ENCODE measurements at places on chromosomes 3 and 15.

- no peak for DNase-seq
These were observed 224.1 kb upstream of the TPRG1 start for GRCh38 chr3:188947401-188948280.

DNA sequence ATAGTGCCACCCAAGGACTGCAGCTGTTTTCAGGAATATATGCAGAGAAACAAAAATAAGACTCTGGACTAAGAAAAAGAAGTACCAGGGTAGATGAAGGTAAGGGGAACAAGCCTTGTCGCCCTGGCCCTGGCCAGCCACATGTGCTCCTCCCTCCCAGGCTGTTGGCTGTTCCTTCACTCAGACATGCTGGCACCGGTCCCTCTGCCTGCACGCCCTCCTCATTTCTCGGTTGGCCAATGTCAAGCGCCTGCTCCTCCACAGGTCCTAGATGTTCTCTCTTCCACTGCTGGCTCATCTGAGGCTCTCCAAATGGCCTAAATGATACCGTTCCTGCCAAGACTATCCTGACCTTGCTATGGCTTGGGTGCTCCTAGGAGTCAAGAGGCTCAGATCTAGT, 288.4 kb upstream of the LYSMD4 start:
- DNase-seq = no peak

- no peak for DNase-seq
These were observed 160.7 kb upstream of the CMC1 start for GRCh38 chr3:28080716-28081115.

GRCh38 chr3:127707851-127708411, 35.2 kb downstream of the ABTB1 start:
- no peak for DNase-seq

DNA sequence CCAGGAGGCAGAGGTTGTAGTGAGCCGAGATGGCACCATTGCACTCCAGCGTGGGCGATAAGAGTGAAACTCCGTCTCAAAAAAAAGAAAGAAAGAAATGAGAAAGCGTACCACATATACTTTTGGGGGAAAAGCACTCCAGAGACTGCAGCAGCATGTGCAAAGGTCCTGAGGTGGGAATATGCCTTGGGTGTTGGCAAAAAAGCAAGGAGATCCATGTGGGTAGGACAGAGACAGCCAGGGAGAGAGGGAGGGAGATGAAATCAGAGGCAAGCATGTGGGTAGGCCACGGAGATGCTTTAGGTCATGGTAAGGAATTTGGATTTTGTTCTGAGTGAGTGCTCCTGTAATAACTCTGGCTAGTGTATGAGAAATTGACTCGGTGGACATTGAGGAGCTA, 3.7 kb upstream of the SH3BP5 start:
- DNase-seq = no peak

DNA sequence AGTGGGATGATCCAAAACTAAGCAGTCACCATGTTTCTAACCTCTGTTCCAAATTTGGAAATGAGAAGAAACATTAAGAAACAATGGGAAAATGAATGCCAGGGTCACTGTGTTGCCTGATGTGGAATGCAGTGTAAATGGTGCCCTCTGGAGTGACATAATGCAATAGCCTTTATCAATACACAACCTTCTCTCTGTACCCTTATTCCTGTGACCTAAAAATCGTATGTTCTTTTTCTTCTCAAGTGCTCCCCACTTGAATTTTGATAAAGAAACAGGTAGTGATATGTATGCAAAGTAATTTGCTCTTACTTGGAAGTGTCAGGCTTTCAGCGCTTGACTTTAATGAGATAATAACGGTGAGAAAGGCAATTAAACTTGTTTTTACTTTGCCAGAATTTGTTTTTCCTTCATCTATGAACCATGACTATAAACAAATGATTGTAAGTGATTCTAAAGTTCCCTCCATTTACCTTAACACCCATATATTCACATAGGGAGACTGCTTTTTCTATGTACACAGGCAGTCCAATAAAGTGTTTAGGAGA, 145.8 kb upstream of the THRB start:
- DNase-seq = no peak

DNA sequence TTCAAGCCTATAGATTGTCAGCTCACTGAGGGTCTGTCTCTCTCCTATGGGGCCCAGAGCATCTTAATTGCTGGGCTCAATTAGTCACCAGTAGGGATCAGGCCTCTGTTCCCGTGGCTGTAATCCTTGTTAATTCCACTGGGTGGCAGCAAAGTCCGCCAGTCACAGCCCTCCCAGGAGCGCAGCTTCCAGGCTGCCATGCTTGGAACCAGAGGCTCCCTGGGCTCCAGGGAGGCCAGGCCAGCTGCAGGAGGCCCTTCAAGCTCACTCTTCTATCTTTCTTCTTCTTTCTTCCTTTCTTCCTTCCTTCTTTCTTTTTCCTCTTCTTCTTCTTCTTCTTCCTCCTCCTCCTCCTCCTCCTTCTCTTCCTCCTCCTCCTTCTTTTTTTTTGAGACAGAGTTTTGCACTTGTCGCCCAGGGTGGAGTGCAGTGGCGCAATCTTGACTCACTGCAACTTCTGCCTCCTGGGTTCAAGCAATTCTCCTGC, 14.4 kb downstream of the RNU5B-1 start:
- DNase-seq = peak; percentile 34

DNA sequence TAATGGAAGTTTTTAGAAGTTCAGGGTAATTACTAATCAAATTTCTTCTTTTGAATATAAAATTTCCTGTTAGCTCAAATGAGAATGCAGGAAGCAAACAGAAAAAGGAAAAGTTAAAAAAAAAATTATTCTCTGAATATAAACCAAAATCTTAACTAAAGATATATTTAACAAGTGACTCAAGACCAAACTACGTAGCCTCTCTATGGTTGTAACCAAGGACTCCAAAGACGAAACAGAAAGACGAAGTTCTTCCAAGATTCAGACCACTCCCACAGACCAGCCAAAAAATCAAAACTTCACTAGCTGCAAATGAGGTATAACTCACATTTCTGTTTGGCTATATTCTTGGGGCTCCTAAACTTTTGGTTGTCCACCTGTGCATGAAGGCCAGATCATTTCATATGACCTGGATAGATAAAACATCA, 846.5 kb upstream of the ALCAM start:
- DNase-seq = no peak

DNA sequence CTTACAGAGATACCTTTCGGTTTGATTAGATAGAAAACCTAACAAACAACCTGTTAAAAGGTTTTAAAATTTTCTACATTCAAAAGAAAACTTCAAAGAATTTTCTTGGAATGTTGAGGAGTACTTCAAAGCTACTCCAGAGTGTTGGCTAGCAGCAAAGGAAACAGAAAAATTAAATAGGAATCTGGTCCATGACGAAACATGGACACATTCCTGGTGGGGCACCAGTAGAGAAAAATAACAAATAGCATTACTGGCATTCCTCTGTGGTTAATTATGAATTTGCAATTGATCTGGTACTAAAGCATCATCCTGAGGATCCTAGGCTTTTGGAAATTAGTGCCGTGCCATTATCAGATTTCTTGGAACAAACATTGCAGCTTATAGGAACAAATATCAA, 59.5 kb upstream of the DPPA4 start:
- no peak for DNase-seq

- DNase-seq = no peak
These were observed 3.1 kb upstream of the CDV3 start for GRCh38 chr3:133570139-133570936.

GRCh38 chr15:49085696-49086459, 39.6 kb upstream of the SECISBP2L start:
- DNase-seq = no peak

- no peak for DNase-seq
These were observed 59.9 kb downstream of the RPL39L start for GRCh38 chr3:187079090-187080022.

GRCh38 chr15:70892912-70893560, 410 bp downstream of the LRRC49 start:
- no peak for DNase-seq

GRCh38 chr15:67190326-67190725, 64.1 kb downstream of the AAGAB start:
- DNase-seq = no peak

DNA sequence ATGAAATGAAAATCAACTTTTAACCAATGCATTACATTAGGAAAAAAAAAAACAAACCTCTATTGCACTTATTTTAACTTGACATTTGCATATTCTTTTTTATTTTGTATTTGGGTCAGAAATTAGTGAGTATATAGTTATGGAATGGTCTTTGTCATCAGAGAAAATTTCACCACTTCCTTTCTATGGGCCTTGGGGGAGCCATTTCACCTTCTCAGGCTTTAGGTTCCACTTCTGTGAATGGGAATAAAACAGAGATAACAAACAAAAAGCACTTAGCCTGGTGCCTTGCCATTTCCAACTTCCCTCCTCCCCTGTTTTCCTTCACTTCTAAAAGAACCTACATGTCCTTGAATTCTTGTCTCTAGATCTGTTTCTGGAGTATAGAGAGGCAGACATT, 168.0 kb upstream of the STT3B start:
- no peak for DNase-seq

GRCh38 chr15:72474466-72474911, 359 bp downstream of the ARIH1 start:
- DNase-seq = no peak

- DNase-seq = no peak
These were observed 45.9 kb downstream of the SLC12A8 start for GRCh38 chr3:125166599-125167136.

DNA sequence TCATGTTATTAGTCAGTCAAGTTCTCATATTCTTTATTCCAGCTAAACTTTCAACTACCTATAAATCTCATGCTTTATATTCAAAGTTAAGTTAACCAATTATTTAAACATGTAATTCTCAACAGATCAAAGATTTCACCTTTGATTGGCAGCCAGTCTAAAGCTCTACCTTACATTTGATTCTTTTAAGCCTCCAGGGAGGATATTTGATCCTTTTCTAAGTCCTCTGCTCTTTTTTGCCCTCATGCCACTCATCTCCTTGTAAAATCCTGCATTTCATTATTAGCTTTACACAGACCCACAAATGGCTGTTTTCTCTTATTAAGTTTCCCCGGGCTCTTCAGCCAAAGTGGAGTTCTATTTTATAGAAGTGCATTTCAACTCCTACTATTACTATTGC, 134.1 kb downstream of the NLGN1 start:
- no peak for DNase-seq

GRCh38 chr15:33204926-33205325, 10.4 kb upstream of the FMN1 start:
- DNase-seq = no peak

DNA sequence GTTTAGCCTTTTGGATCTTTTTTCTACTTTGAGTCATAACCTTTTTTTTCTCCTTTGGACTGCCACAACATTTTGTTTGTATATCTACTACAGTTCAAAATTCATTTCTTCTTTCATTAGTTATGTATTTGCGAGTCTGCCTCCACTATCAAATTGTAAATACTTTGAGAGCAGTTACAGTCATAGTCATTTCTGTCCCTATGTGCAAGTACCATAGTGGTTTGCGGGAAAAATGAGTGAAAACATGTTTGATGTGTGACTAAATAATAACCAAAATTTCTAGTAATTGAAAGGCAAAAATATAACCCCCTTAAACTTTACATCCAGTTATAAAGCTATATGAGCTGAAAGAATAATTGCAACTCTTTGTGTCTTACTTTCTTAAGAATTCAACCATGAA, 45.8 kb upstream of the CCDC50 start:
- no peak for DNase-seq

DNA sequence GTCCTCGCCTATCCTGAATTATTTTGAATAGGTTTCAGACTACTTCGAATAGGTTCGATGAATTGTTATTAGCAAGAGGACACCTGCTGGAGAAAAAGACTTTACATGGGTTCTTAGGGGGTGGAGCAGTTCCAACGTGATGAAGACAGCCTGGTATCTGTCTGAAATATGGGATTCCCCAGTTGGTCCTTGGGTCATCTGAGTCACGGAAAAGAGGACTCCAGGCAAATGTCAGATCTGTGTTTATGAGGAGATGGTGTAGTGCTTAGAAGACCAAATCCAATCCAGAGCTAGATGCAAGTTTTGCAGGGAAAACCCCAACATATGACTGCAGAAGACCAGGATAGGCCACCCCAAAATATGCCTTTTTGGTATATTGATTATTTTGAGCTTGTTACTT, 98.9 kb upstream of the IGSF10 start:
- no peak for DNase-seq

- DNase-seq = no peak
These were observed 75.3 kb downstream of the ZNF609 start for GRCh38 chr15:64535460-64536243.

DNA sequence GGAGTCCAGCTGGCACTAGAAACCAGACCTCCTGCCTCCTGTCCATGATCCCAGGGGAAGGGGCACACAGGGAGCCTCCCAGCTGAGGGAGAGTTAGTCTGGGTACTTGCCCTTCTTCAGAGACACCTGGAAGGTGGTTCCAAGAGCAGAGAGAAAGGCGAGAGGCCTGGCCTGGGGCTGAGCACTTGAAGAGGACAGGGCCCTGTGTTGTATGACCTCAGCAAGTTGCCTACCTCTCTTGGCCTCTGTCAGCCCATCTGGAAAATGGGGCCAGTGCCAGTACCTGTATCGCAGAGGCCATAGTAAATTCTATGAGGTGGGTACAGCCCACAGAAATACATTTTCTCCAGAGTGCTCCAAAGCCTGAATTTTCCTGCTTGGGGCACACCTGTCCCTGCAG, 19.5 kb downstream of the PTH1R start:
- DNase-seq = no peak

GRCh38 chr15:71461748-71462147, 346.5 kb downstream of the THSD4 start:
- no peak for DNase-seq

- DNase-seq = no peak
These were observed 750.0 kb downstream of the ZPLD1 start for GRCh38 chr3:103184772-103185171.

GRCh38 chr3:69389520-69390248, 3.8 kb upstream of the FRMD4B start:
- no peak for DNase-seq

GRCh38 chr3:13144163-13145023, 71.2 kb upstream of the IQSEC1 start:
- no peak for DNase-seq

- no peak for DNase-seq
These were observed 821 bp downstream of the LINS1 start for GRCh38 chr15:100601163-100601562.

- DNase-seq = no peak
These were observed 60.0 kb upstream of the TRIM71 start for GRCh38 chr3:32757618-32758374.

GRCh38 chr3:194632809-194633348, 340 bp downstream of the TMEM44 start:
- no peak for DNase-seq

GRCh38 chr3:42708611-42709151, 6.1 kb upstream of the HHATL start:
- no peak for DNase-seq

- no peak for DNase-seq
These were observed 88.1 kb upstream of the BCL6 start for GRCh38 chr3:187833375-187833774.

- no peak for DNase-seq
These were observed 70.1 kb downstream of the UQCC5 start for GRCh38 chr3:52606373-52607085.

GRCh38 chr15:95684693-95685115, 645.8 kb upstream of the NR2F2 start:
- DNase-seq = no peak

- no peak for DNase-seq
These were observed 4.4 kb upstream of the VHL start for GRCh38 chr3:10137178-10137577.
